ENCODE measurements at places on chromosomes 2 and 18. TPM values are rescaled to one million over a fixed set of nuclear protein-coding genes. Genes with fewer than 3 reads are reported as not detected.

OBSL1 gene
- total RNA-seq: 98.6 TPM

DNA sequence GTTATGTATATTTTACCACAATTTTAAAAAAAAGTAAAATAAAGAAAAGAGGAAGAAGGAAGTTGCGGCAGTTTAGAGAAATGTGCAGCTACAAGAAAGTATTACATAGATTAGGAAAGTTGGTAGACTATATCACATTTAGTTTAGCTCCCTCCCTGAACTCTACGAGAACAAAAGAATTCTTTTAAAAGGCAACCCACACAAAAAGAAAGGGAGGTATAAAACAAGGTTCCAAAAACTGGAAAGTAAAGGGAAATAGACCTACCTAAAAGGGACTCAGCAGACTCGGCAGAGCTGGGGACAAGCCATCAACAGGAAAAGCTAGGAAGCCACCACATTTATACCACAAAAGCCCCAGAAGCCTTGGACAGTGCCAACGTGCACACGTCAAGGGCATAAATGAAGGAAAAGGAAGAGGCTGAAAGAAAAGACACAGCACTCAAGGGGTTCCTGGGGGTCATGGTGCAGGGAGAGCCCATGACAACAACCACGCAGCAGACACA is 9.1 kb downstream of the TMEM127 start:
- no peak for DNase-seq

DNA sequence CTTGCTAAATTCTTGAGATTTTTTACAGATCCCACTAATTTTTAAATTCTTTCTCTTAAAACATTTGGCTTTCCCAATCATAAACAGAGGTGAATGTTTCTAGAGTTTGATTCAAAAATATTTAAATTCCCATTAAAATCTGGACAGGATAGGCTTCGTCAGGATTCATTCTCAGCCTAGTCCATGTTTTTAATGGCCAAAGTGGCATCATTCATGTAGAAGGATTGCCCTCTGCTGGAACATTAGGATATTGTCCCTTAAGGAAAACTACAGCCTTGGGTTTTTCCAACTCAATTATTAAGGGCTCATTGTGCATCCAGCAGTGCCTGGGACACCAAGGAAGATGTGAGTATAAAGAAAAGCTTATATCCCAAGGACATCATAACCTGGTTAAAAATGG is 71.7 kb downstream of the TPGS2 start:
- no peak for DNase-seq

DNA sequence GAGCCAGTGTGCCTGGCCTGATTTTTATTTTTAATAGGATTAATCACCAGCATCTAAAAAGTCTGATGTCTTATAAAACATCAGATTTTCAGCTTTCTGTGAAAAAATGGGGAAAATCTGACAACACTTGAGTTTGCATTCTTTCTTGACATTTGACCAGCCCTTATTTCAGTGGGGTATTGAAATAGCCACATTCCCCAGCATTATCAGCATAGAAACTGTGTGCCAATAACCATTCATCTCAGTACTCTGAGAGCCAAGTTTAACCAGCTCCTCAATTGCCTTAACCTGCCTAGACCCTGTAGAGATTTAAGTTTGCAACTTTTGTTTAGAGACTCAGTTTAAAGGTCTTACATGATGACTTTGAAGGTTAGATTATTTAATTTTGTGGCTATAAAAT is 155.0 kb downstream of the CERS6 start:
- no peak for DNase-seq

GRCh38 chr2:128727404-128727803 is 408.7 kb upstream of the HS6ST1 start:
- no peak for DNase-seq

- DNase-seq: no peak
Measured at GRCh38 chr18:10322004-10322403, 132.4 kb upstream of the APCDD1 start.

RAB27B gene
- 2.3 TPM for total RNA-seq

- DNase-seq: no peak
Measured at GRCh38 chr2:85981579-85982247, 92.9 kb upstream of the ST3GAL5 start.

GRCh38 chr2:218020281-218020680 is 17.5 kb upstream of the TNS1 start:
- DNase-seq: no peak

- DNase-seq: no peak
Measured at GRCh38 chr2:75041226-75041625, 82.8 kb downstream of the POLE4 start.

GRCh38 chr2:43462866-43463641 is 132.8 kb downstream of the THADA start:
- no peak for DNase-seq

GPAT2 gene
- total RNA-seq: 4.8 TPM

DYNAP gene
- total RNA-seq: not detected

GRCh38 chr18:42821492-42821891 is 294.0 kb downstream of the RIT2 start:
- no peak for DNase-seq

- no peak for DNase-seq
Measured at GRCh38 chr2:211985393-211985792, 553.2 kb downstream of the ERBB4 start.

CTAGE1 gene
- total RNA-seq: not detected

PLGLB1 gene
- total RNA-seq: 5.1 TPM

SYT4 gene
- not detected for total RNA-seq

- no peak for DNase-seq
Measured at GRCh38 chr18:28455971-28456370, 279.0 kb upstream of the CDH2 start.

MEP1B gene
- not detected for total RNA-seq

REG3A gene
- total RNA-seq: not detected

DNA sequence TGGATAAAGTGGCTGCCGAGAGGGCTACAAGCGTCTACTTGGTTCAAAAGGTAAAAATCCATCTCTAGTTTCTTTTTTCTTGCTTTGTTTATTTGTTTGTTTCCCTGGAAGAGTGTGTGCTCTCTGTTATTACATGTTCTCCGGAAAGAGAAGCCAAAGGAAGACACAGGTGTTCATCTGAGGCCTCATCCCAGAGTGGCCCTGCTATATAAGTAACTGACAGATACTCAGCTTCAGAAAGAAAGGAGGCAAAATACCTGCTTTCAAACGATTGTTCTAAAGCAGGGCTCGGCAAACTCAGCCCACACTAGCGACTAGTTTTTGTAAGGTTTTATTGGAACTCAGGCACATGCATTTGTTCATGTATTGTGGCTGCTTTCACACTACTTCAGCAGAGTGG is 140.0 kb upstream of the ALPP start:
- no peak for DNase-seq

GRCh38 chr2:219447242-219448098 is 12.8 kb downstream of the SPEG start:
- DNase-seq: no peak

DNA sequence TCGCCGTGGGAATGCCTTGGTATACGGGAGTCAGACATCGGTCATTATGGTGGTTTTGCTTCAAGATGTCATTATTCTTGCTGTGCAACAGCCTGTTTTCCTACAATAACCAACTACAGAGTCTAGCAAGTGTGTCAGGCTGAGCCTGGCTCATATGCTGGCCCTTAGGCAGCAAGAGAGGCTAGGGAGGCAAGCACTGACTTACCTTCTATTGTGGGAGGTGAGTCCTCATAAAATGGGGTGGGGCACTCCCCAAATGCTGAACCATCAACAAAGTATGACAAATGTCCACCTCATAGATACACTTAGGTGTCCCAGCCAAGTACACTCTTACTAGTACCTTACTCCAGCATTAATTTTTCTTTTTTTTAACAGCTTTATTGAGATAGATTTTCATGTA is 77.0 kb upstream of the ATL2 start:
- no peak for DNase-seq

DNA sequence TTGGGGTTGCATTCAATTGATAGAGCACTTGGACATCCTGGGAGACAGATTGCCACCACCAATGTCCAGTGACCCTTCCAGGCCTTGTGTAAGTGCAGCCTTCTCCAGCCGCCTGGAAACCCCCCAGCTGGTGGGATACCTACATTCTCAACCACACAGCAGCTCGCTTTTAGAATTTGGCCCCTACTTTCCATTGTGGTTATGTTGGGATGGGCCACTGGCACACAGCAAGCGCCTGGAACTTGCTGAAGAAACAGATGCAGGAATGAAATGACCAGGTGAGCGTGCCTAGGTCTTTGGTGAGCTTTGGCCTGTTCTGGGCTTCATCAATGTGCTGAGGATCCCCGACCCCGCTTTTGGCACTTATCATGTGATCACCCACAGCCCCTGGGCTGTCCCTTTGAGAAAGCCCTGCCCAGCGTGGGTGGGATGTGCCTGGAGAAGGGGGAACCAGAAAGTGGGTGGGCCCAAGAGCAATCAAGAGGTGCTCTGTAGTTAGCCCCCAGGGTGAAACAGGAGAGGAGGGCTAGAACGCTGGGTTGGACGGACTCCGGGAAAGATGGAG is 16.0 kb upstream of the NTSR2 start:
- no peak for DNase-seq

GRCh38 chr2:210113614-210114235 is 57.5 kb downstream of the KANSL1L start:
- no peak for DNase-seq

DNA sequence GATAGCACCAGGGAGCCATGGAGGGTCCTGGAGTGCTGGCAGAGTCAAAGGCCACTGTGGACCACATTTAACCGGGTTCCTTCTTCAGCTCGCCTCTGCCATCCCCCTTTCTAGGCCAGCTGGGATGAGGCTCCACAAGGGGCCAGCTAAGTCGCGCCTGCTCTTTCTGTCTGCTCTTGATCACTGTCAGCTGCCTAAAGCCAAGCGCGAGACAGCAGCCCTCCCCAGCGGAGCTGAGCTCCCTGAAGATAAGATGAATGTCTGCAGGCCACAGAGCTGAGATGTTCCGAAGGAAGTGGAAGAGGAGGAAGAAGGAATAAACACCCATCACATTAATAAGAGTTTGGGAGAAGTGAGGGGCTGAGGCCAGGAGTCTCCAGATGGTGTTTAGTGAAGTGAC is 99.6 kb downstream of the CELF4 start:
- no peak for DNase-seq

GRCh38 chr2:174830561-174830960 is 66.3 kb upstream of the CHRNA1 start:
- no peak for DNase-seq

SP5 gene
- 0.90 TPM for total RNA-seq

TNFRSF11A gene
- 0.26 TPM for total RNA-seq

ASPRV1 gene
- total RNA-seq: not detected

GRCh38 chr2:158984604-158985135 is 16.2 kb downstream of the TANC1 start:
- DNase-seq: no peak

CRYGD gene
- total RNA-seq: not detected

DNA sequence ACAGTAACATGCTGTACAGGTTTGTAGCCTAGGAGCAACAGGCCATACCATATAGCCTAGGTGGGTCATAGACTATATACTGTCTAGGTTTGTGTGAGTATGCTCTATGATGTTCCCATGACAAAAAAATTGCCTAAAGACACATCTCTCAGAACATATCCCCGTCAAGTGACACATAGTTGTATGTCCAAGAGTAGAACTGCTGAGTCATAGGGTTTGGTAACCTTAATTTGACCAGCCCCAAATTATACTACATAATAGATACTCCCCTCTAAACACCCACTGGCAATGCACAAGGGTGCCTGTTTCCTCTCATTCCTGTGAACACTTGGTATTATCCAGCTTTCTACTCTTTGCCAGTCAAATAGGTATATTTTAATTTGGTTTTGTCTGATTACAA is 161.6 kb downstream of the LCLAT1 start:
- DNase-seq: no peak

DNA sequence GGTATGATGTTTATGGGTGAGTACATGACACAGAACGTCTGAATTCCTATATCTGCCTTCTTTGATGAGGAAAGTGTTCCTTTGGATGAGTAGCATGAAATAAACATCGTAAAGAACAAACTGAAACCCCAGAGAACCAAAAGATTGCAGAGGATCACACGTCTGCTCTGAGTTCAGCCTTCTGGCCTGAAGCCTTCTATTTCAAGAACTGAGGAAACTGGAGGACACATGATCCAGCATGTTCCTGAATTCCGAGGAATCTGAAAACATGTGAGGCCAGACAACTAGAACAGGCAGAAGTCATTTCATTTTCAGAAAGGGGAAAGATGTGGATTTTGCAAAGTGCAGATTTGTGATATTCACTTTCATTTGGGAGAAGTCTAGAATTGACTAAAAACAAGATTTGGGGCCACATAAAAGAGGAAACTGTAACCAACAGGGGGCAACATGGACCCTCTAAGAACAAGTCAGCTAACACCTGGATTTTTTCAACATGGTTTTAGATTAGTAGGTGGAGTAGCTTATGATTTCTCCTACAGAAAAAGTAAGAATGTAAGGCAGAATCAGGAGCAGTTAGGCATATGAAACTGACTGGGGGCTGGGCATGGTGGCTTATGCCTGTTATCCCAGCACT is 8.3 kb downstream of the SULT6B1 start:
- DNase-seq: no peak

NFU1 gene
- 55.3 TPM for total RNA-seq

CROCC2 gene
- not detected for total RNA-seq

- DNase-seq: no peak
Measured at GRCh38 chr2:227370791-227371312, 8.3 kb downstream of the TM4SF20 start.

GRCh38 chr2:225002039-225002655 is 40.1 kb downstream of the DOCK10 start:
- no peak for DNase-seq

UGT1A6 gene
- total RNA-seq: not detected

- no peak for DNase-seq
Measured at GRCh38 chr2:65562890-65563289, 130.5 kb upstream of the SPRED2 start.

OXER1 gene
- not detected for total RNA-seq

CCDC85A gene
- 4.7 TPM for total RNA-seq

GRCh38 chr18:76361219-76361618 is 133.8 kb downstream of the ZNF516 start:
- no peak for DNase-seq

ACMSD gene
- total RNA-seq: not detected

DNA sequence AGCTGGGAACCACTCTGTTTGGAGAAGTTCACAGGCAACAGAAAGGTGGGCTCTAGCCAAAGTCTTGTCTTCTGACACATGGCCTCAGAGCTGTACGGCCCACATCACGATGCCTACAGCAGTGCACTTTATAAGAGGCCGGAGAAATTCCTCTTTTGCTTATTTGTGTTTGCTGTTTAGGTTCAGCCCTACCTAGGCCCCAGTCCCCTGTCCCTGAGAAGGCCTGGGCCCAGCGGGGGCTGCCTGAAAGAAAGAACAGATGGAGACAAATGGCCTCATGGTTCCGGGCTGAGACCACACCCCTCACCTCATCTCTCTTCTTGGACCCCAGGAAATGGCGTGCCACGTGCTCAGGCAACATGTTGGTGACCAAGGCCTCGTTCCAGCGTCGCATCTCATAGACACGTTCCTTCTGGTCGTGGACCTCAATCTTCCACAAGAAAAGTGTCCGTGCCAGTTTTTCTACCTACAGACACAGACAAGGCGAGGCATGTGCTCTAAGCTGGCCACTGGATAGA is 30.9 kb downstream of the CENPO start:
- no peak for DNase-seq

DNA sequence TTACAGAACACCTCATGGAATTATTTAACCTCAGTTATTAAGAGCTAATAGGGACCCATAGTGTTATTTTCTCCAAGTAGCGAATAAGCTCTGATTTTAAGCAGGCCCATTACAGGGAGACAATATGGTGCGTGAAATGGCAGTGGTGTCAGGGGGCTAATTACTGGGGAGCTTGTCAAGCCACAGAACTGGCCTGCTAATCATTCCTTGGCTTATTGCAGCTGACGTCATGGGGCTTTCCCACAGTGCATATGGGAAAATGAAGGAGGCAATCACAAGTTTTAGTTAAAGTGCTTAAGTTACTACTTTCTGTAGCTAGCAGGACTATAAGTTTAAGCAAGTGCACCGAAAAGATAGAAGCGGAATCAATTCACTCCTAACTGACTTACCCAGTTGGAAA is 262.5 kb downstream of the TGIF1 start:
- no peak for DNase-seq

Data from uterus (tissue), 4 donors.